NCI-H2107 (cell line): ENCODE measurements at places on chromosomes 5 and 9.

DNA sequence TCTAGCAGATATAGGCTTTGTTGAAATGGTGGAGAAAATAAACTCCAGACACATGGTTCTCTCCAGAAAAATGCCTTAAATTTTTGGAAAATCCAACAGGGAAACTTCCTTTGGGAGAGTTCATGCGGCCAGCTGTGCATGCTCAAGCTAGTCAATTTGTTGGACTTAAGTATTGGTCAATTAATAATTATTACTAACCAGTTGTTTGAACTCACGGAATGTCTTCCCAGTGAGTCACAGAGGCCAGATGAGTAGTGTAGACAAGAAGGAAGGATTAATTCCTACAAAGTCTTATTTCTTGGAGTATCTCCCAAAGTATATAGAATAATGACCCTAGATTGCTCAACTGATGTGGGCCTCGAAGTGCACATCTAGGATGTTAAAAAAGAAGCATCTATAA lies 103.6 kb downstream of the MACIR start:
- no peak for DNase-seq

DNA sequence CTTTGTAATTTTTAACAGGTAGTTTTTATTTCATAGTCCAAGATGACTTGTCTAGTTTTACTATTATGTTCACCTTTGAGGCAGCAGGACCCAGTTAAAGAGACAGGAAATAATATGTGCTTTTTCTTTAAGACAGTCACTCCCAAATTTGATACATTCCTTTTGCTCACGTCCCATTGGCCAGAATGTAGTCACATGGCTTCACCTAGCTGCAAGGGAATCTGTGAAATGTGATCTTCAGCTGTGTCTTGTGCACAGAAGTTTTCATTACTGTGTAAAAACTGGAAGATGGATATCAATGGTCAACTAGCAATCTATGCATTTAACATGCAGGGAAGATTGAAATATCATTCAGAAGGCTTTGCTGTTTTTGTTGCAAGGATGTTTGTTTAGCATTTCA lies 41.1 kb downstream of the XRCC4 start:
- no peak for DNase-seq

GRCh38 chr9:37903647-37904444 lies at the start of gene SLC25A51:
SLC25A51 (minus strand) TSS chr9:37904127; CDS start chr9:37888550, 15,577 bp downstream.
- peak; percentile 92 for DNase-seq

GRCh38 chr5:159104051-159104651 lies 4.4 kb upstream of the EBF1 start:
- no peak for DNase-seq

GRCh38 chr5:122050959-122051358 lies 27.1 kb downstream of the LOX start:
- DNase-seq = no peak

- no peak for DNase-seq
Observed at GRCh38 chr5:74279244-74279643, 361.3 kb downstream of the ENC1 start.

- DNase-seq = no peak
Observed at GRCh38 chr5:22947921-22948320, 94.8 kb upstream of the CDH12 start.
